Dermis blood vessel endothelial cell (primary cell): ENCODE measurements at places on chromosomes 3 and 15.

- no peak for DNase-seq
These were observed 159.8 kb upstream of the TSC22D2 start for GRCh38 chr3:150248116-150248887.

GRCh38 chr15:79064496-79064895 is 26.1 kb downstream of the RASGRF1 start:
- DNase-seq: no peak

DNA sequence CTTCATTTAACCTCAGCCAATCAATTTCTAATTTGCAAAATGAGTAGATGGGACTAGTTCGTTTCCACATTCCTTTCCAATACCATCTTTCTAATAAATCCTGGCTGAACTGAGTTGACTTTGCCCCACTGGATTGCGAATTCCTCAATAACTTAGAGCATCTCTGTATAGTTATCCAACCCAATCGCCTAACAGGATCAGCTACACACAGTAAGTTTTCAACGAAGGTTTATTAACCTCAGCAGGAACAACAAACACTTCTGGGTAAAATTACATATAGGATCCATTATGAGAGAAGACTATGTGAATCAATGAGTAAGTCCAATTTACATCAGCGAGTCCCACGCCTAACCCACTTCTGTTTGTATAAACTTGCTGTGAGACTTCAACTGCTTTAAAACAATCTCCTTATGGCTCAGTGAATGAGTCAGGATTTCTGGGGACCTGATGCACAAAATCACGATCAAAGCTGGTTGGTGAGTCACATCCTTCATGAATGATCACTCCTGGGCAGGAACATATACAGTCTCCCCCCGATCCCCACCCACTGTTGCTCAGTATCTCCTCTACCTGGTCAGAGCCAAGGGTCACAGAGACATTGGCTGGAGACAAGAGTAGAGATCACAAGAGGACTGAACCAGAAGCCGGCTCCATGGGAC is 142.8 kb downstream of the EDEM1 start:
- no peak for DNase-seq

DNA sequence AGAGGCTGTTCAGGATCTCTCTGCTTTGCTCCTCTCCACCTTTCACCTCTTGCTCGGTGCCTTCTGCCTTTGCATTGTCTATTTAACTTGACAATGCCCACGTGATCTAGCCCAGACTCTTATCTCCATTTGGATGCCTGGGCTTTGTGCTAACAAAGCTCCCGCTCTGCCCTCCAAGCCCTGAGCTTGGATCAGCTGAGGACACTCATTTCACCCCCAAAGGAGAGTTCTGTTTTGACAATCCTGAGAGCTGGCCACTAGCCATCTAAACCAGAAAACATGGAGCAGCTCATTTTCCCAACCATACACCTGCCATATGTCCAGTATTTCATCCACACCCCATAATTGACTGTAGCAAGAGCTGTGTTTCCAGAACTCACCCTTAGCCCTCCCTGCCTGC is 12.8 kb downstream of the GPR176 start:
- no peak for DNase-seq

- DNase-seq: no peak
These were observed 18.1 kb upstream of the SLC27A2 start for GRCh38 chr15:50163719-50164410.

DNA sequence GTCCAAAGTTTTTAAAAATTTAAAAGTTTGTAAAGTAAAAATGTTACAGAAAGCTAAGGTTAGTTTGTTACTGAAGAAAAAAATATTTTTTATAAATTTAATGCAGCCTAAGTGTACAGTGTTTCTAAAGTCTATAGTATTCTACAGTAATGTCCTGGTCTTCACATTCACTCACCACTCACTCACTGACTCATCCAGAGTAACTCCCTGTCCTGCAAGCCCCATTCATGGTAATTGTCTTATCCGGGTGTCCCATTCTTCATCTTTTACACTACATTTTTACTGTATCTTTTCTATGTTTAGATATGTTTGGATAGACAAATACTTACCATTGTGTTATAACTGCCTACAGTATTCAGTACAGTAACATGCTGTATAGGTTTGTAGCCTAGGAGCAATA is 36.7 kb upstream of the ATP10A start:
- no peak for DNase-seq

- no peak for DNase-seq
These were observed 105.8 kb downstream of the CYP19A1 start for GRCh38 chr15:51232581-51232980.

DNA sequence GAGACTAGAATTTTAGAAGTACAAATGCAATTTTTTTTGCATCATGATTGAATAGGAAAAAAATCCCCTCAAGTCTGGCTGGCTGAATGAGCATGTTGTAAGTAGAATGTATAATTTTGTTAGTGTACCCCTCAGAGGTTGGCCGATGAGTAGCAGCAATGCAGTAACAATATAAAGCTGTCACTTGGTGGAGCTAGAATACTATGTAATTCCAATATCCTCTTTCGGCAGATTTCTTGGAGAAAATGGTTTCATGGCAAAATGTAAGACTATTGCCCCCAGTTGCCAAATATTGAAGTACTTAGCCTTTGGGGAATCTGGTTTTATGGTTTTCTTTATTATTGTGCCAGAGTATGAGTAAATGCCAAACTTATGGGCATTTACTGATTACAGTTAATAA is 39.8 kb upstream of the SGO1 start:
- peak; percentile 77 for DNase-seq

- no peak for DNase-seq
These were observed 248.5 kb downstream of the TIGIT start for GRCh38 chr3:114542359-114542758.

- peak; percentile 85 for DNase-seq
These were observed 30.1 kb downstream of the SUCNR1 start for GRCh38 chr3:151903501-151903991.

DNA sequence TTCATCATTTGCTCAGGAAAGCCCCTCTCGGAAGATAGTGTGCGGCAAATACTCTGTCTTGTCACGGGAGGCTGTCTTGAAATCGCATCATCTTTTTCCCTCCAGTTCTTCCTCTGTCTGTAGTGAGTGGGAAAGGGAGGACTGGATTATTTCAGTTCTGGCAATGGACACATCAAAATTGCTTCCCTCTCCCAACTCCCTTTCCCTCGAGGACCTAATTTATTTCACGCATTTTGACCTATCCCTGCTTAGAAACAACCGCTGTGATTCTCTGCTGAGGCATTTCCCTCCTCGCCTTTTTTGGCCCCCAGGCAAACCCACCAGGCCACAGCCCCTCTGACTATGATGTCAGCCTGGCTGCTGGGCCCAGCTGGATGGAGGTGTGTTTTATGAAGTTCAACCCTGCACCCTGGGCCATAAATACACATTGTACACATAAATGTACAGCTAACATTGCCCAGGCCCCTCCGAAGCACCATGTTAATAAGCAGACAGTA is 138.7 kb upstream of the LRTM1 start:
- no peak for DNase-seq

- DNase-seq: no peak
These were observed 92.0 kb downstream of the PRICKLE2 start for GRCh38 chr3:64133272-64133671.

DNA sequence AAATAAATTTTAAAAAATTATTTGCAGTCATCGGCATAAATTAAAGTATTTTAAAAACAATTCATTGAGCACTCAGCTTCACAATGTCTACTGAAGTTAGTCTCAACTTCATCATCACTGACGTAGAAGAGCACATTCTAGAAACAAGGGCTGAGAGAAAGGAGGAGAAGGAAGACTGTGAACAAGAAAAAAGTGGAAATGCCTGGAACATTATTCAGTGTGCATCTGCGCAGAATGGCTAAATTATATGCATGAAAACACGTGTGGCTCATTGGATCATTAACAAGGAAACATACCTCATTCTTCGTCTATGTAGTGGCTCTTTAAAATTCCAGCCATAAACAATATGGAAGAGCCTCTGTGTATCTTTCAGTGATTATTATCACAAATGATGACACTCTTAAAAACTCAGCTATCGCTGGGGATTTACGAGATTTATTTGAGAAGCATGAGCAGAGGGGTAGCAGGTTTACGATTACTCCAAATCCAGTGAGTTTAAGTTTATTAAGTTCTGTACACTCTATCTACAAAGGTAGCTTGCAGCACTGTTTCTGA is 404.2 kb upstream of the CDIN1 start:
- no peak for DNase-seq

GRCh38 chr3:73665286-73665685 is 40.5 kb upstream of the PDZRN3 start:
- no peak for DNase-seq

DNA sequence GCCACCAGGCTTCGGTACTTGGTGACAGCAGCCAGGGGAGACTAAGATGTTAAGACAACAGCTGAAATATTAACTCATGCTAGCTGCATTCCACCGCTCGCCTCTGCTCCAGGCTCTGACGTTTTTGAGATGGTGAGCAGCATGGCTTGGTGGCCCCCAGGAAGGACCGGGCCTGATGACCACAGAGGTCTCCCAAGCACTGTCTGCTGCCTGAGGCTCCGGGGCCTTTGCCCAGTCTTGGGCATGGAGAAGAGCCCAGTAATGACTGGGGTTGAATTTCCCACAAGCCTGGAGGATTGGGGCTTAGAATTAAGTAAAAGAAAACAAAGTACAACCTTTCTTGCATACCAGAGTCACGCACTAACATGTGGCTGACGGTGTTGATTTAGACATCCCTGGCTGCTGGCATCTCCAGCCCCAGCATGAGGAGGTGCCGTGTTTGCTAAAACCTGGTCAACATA is 243.6 kb upstream of the LYSMD4 start:
- no peak for DNase-seq

DNA sequence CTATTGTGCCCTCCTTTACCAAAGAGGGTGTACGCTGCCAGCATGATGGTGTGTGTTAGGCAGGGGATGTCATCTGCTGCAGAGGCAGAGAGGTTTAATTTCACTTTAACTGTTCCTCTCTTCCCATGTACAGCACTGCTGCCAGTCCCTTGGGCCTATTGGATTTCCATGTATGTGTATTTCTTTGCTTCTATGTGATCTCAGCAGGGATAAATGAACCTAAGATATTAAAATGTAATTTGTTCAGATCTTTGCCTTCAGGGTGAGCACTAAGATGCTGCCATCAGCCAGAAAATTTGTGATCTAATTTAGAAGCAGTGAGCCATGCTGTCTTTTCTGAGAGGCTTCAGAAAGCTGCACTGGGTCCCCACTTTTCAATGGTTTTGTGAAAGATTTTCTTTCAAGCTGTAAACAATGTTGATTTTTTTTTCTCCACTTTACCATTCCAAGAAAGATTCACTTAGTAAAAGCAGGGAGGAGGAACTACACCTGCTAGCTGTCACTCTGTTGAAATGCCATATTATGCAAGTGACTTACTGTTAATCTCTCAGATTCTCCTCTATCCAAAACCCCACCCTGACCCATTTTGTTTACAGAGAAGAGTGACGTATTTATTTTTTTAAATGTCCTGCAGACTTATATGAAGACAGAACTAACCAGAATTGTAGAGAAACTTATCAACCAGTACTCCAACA is 261.9 kb downstream of the TBL1XR1 start:
- DNase-seq: no peak

DNA sequence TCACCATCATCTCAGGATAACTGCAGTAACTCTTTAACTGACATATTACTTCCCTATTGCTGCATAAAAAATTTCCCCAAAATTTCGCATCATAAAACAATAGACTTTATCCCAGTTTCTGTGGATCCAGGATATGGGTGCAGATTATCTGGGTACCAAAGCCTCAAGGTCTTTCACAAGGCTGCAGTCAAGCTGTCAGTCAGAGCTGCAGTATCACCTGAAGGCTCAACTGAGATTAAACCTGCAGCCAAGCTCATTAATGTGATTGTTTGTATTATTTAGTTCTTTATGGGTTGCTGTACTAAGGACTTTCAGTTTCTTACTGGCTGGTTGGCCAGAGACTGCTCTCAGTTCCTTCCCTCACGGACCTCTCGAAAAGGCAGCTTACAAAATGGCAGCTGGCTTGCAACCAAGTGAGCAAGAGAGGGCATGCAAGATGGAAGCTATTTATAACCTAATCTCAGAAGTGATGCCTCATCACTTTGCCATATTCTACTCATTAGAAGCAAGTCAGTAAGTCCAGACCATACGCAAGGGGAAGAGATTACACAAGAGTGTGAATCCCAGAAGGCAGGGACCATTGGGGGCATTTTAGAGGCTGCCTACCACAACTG is 54.9 kb downstream of the DCUN1D1 start:
- no peak for DNase-seq

- no peak for DNase-seq
These were observed 253.3 kb downstream of the CLSTN2 start for GRCh38 chr3:140188285-140188684.

DNA sequence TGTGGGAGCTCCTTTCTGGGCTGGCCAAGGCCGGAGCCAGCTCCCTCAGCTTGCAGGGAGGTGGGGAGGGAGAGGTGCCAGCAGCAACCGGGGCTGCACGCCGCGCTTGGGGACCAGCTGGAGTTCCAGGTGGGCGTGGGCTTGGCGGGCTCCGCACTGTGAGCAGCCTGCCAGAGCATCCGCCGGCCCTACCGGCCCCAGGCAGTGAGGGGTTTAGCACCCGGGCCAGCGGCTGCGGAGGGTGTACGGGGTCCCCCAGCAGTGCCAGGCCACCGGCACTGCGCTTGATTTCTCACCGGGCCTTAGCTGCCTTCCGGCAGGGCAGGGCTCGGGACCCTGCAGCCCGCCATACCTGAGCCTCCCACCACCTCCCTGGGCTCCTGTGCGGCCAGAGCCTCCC is 651.0 kb upstream of the ARPP21 start:
- DNase-seq: no peak

- DNase-seq: no peak
These were observed 44.1 kb upstream of the ARL6 start for GRCh38 chr3:97720417-97720816.

GRCh38 chr3:131218196-131218595 is 163.4 kb upstream of the NUDT16 start:
- DNase-seq: no peak

DNA sequence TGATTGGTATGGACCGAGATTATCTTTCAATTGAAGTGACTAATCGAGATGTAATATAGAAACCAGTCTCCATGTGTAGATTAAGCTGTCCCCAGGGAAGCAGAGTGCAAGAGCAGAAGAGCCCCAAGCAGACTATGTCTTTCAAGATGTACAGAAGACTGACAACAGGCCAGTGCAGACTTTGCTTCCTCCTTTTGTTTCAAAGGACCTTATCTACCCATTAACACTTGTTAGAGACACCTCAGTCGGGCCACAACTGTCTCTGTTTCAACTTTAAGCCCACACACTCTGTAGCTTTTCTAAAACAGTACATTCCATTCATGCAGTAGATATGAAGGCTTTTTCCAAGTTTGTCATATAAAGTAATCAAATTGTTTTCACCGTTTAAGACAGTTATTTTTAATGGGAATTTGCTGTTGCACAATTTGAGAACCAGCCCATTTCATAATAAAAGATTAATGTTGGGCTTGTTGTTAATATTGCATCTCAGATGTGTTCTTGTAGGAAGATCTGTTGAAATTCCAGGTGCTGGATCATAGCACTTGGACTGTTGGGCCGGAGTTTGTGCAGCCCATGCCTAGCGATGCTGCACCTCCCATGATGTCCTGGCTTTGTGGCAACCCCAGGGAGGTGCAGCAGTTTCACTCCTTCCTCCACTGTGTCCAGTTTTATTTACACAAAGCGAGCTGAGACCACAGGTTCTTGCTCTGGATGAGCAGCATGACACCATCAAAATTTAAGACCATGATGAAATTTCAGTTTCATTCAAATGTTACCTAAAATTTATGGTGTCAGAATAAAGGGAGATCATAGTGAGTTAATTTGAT is 12.4 kb downstream of the GORASP1 start:
- DNase-seq: no peak
